ENCODE measurements at places on chromosomes 3 and 15. TPM values are rescaled to one million over a fixed set of nuclear protein-coding genes. Genes with fewer than 3 reads are reported as not detected.

CHCHD6 gene
- total RNA-seq = 40.8 TPM

XCR1 gene
- not detected for total RNA-seq

DNA sequence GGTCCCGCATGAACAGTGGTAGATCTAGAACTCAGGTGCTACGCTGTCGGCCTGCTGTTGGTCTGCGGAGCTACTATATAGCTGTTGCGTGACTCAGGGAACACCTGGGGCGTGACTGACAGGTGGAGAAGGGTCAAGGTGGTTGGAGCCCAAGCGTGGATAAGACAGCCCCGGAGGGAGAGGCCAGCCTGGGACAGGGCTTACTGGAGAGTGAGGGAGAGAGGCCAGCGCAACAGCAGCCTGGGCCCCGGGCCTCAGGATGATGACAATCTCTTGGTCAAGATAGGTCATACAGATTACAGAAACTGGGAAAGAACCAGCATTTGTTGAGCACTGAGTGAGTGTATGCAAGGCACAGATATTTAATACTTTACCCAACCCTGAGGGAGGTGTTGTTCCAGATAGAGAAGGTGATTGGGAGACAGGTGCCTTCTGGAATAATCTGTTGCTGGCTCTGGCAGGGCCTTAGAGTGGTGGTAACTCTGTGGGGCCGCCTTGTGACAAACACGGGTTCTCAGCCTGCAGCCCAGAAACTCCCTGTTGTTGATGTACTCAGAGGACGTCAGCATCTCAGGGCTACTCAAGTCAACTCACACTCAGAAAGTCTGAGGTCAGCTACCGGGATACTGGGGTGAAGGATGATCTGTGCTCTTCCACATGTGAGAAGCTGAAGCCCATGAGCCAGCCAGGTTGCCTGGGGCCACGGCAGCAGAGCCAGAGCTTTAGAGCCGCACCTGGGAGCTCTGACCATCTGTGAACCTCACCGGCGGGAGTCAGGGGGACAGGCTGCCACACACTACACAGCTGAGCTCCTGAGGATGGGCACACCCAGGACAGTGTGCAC is 265.4 kb upstream of the HES1 start:
- no peak for DNase-seq

DNA sequence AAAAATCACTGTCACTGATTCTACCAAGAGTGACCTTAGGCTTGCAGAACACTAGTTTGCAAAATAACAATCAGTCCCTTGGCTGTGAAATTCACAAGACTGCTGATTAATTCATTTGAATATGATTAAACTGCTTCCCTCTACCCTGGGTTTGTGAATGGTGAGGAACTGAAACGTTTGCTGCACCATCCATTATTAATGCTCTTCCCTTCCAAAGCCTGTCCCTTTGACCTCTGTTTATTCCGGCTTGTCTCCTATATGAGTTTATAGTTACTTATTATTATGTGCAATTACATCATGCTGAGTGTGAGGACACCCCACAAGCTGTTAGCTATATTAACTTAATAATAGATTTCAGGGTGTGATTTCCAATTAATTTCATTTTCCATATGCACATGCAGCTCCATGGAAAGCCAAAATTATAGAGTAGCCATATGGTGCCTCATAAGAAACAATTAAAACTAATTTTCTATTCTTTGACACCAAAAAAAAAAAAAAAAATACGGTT is 96.5 kb downstream of the SUCLG2 start:
- no peak for DNase-seq

GRCh38 chr3:45548681-45549075 is 45.9 kb upstream of the LIMD1 start:
- DNase-seq = no peak
